ENCODE measurements at places on chromosomes 2 and 18.
A peak's percentile ranks its signal among the peaks of the same experiment; 100 is the strongest.

- DNase-seq = no peak
These were observed 318 bp downstream of the TYW5 start for GRCh38 chr2:199955007-199955338.

DNA sequence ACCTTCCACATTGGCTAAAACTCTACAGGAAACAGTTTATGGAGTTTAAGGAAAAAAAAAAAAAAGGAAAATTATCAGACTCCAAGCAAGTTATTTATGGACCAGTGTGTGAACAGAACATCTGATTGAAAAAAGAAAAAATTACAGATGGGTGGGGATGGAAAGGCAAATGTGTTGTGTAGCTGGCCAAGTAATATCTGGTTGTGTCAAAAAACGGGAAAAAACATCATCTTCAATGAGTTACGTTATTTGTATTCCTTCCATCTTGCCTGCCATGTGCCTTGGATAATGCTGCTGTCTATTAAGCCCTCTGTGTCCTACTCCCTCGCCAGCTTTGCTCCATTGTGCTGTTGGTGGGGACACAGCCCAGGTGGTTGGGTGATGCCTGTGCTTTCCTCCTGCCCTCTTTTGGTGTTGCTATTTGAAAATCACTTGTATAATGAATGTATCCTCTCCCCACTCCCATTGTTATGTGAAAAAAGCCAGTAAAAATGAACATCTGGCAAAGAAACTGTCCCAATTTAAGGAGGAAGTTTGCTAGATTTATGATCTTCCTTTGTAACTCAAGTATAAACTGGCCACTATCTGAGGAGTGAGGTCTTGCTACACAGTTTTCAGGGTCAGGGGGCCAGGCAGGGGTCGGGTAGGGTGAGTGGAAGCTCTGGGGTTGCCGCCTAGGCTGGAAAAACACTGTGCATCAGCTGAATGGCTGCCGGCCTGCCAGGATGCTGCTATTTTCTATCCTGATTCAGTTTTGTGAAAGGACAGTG, 155.9 kb downstream of the FMNL2 start:
- no peak for DNase-seq

DNA sequence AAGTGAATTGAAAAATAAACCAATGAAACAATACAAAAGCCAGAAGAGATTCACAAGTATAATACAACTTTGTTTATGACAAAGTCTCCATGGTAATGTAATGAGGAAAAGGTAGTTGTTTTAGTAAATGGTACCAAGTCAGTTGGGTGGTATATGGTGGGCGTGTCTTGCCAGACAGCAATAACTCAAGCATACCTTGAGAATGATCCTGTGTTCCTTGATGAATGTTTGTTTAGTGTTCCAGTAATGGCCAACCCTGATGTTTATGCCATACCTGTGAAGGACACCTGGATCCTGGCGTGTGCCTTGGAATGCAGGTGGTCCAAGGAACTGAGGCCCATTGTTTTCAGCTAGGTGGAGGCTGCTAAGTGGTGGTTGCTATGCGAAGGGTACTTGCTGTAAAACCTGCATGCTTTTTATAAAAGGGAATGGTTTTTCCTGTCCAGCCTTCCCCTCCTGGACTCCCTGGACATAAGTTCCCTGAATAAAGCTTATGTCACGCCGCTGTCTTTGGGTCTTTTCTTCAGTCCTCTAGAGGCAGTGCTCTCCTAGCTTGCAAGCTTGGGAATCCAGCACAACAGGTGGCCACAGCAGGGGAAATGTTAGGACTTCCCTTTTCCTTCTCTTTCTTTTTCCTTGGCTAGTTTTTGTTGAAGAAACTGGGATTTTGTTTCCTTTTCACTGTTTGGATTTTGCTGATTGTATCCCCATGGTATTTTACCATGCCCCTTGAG, 54.7 kb downstream of the MTA3 start:
- DNase-seq = no peak

DNA sequence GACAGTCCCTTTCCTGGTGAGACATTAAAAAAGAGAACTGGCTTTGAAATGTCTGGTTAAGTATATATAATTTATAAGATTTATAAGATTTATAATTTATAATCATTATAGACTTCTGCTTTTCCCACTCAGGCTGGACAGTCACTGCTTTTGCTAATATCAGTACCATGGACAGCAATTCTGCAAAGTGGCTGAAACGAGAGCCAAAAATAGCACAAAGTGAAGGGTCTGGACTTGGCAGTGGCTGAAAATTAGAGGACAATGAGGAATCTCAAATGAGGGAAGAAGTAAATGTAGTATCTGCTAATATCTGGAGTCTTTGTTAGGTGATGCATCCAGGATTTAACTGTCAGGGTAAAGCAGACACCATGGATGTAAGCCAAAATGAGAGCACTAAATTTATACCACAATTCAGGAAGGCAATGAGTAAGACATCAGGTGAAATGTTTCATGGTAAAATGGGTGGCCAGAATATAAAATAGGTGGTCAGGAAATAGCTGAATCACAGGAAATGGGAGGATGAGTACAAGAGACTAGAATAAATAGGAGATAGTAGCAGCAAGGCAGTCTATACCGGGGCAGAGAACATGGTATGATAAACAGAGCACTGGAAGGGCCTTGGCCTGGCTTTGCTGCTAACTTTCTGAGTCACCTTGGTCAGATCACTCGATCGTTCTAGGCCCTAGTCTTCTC, 39.6 kb upstream of the BOD1L2 start:
- DNase-seq = no peak

- no peak for DNase-seq
These were observed 63.7 kb downstream of the TANC1 start for GRCh38 chr2:159032146-159032545.

GRCh38 chr2:206323033-206323432, 48.6 kb downstream of the ZDBF2 start:
- DNase-seq = no peak

- no peak for DNase-seq
These were observed 570.1 kb downstream of the PLCL1 start for GRCh38 chr2:198374375-198375082.

DNA sequence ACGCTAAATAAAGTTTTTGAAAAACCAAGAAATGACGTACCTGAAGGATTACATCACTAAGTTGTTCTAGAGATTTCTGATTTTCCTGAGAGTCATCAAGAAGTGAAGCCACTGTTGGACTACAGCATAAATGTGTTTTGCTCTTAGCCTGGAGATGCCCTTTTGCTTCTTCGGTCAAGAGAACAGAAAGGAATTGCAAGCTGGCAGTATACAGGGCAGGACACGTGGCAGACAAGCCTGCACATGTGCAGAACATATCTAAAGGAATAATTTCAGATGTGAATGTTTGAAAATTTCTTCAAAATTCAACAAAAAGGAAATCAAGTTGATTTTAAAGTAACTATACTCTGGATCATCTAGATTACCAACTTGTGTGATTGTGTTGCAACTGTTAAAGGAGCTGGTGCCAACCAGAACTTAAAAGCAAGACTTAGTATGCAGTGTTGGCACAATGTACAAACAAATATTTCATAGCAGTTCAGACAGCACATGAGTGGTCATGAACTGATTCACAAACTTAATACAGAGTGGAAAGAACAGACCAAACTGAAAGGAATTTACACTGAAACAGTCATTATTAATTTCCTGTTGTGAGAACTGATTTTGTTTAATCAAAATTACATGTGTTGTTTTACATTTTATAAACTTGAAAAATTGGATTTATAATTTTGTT, 100.4 kb upstream of the CD226 start:
- no peak for DNase-seq

DNA sequence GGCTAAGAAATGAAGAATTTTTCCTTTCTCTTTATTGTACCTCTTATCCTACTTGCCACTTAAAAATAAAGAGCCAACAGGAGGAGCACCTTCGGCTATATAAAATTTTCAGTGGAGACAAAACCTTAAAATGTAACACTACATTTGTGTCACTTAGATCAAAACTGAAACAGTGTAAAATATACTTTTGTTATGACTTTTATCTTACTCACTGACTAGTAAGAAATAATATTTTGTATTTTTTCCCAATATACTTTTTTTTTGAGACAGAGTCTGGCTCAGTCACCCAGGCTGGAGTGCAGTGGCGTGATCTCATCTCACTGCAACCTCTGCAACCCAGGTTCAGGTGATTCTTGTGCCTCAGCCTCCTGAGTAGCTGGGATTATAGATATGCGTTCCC, 28.3 kb downstream of the KCNJ13 start:
- no peak for DNase-seq

GRCh38 chr18:13566941-13567746, 159.2 kb downstream of the FAM210A start:
- no peak for DNase-seq

DNA sequence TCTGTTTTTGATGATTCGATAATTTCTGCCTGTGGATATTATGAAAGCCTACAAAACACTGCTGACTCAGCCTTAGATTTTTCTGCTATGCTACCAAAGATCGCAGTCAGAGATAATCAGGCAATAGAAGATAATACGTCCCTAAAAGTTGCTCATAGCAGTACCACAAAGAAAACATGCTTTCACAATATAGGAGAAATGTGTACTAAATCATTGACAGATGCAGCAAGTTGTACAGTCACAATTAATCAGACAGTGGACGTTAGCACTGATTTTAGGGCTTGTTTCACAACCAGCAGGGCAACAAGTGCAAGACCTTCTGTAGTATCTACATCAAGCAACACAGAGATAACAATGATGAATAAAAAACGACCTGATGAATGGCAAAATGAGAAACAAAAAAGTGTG, 19.5 kb downstream of the RBM44 start:
- DNase-seq = no peak

- peak; percentile 16 for DNase-seq
These were observed 1.0 kb upstream of the LDLRAD4 start for GRCh38 chr18:13217466-13217961.

DNA sequence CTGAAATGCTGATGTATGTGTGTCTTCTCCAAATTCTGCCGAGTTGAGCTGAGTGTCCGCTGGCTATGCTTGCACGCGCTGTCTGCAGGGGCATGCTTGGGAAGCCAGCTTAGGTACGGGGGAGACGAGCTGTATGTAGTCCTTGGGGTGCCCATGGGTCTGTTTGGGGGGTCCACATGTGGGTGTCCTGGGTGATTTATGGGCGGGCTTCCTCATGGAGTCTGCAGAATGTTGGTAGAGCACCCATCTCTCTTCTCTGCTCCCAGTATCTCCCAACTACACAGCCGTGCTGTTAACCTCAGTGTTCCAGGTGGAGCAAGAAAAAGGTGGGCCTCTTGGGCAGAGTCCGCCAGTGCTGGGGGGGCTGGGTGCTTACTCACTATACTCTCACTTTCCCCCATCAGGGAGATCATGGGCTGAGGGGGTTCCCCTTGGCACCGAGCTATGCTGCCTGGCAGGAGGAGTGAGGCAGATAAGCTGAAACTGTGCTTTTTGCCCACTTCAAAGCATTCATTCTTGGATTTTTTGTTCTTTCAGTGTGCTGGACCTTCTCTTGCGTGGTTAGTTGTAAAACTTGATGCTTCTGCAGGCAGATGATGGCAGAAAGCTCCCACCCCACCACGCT, 128.2 kb upstream of the ALKAL2 start:
- no peak for DNase-seq

DNA sequence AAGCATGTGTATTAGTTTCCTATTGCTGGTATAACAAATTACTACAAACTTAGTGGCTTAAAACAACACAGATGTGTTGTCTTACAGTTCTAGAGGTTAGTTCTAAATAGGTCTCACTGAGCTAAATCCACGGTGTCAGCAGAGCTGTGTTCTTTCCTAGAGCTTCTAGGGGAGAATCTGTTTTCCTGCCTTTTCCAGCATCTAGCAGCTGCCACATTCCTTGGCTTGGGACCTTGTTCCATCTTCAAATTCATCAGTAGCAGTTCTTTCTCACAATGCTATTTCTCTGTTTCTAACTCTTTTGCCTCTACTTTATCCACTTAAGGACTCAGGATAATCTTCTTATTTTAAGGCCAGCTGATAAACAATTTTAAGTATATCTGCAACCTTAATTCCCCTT, 32.2 kb upstream of the CREB1 start:
- DNase-seq = no peak

- DNase-seq = no peak
These were observed 96.8 kb downstream of the PTPN4 start for GRCh38 chr2:119856469-119856901.

- DNase-seq = no peak
These were observed 188.2 kb downstream of the BCL2 start for GRCh38 chr18:63131106-63131958.

GRCh38 chr18:74294526-74294925, 2.8 kb upstream of the CYB5A start:
- DNase-seq = no peak

DNA sequence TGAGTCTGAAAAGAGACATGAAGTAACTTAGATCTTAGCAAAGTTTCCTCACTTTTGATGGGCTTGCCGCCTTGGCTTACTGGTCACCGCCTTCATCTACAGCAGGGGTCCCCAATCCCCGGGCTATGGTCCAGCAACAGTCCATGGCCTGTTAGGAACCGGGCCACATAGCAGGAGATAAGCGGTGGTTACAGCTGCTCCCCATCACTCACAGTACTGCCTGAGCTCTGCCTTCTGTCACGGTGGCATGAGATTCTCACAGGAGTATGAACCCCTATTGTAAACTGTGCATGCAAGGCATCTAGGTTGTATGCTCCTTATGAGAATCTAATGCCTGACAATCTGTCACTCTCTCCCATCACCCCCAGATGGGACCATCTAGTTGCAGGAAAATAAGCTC, 72.9 kb downstream of the BIN1 start:
- no peak for DNase-seq

DNA sequence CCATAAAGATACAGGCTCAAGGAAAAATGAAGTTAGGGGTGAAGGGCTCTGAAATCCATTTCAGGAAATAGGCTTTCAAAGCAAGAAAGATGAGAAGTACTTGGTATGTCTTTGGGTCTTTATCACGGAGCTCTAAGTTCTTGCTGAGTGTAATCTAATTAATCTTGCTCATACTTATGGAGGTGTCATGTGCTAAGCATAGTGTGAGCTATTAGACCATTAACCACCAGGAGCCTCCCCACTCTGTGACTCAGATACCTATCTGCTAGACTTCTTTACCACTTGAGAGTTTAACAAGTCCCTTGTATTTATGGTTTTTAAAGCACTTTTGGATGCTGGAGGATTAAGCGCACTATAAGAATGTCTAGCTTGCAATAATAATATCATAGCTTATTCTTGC, 678.7 kb downstream of the EPHA4 start:
- DNase-seq = no peak
